Fibroblast of lung (primary cell): ENCODE measurements at places on chromosomes 5 and 9.

DNA sequence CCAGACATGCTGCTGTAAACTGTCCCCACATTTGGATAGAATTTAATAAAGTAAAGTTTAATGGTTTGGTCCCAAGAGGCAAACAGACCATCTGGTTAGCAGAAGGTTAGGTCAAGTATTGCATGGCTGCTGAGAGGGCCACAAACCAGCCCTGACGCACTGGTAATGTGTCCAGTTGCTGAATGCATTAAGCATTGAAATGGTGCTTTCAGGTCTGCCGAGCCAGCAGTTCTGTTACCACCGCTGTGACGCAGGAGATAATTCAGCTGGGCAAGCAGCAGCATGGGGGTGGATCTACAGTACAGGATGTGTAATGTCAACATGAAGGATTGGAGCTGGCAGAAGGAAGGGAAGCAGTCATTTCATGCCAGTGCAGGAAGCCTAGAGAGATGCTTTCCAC is 16.0 kb downstream of the ZNF462 start:
- peak; percentile 98 for DNase-seq

GRCh38 chr5:14547666-14548065 is 33.9 kb upstream of the OTULINL start:
- no peak for DNase-seq

- peak; percentile 82 for DNase-seq
Measured at GRCh38 chr9:134413890-134414623, 87.8 kb downstream of the RXRA start.

DNA sequence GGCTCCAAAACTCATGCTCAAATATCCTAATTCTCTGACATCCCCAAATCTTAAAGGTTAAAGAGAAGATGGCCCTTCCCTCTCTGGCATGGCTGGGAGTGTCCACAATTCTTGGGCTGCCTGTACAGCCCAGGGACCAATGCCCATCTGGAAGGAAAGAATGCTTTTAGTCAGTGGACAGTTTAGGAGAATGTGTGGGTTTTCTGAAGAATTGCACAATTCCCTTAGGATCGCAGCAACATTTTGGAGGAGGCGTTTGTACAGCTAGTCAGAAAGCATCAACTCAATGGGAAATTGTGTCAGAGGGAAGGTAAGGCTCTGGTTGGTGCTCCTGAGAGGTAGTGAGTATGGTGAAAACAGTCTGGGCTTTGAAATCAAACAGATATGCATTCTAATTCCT is 15.0 kb downstream of the FAM193B start:
- DNase-seq: peak; percentile 81

GRCh38 chr5:113378514-113378913 is 56.3 kb downstream of the TSSK1B start:
- no peak for DNase-seq

GRCh38 chr5:123035918-123036390 is 571 bp downstream of the PPIC start:
- DNase-seq: peak; percentile 56

- DNase-seq: no peak
Measured at GRCh38 chr9:133958756-133959155, 33.4 kb downstream of the VAV2 start.

GRCh38 chr5:31133488-31133887 is 60.0 kb upstream of the CDH6 start:
- no peak for DNase-seq

GRCh38 chr9:78932849-78933627 is 636.1 kb downstream of the PSAT1 start:
- DNase-seq: peak; percentile 84

- no peak for DNase-seq
Measured at GRCh38 chr9:36082931-36083330, 46.2 kb downstream of the RECK start.

DNA sequence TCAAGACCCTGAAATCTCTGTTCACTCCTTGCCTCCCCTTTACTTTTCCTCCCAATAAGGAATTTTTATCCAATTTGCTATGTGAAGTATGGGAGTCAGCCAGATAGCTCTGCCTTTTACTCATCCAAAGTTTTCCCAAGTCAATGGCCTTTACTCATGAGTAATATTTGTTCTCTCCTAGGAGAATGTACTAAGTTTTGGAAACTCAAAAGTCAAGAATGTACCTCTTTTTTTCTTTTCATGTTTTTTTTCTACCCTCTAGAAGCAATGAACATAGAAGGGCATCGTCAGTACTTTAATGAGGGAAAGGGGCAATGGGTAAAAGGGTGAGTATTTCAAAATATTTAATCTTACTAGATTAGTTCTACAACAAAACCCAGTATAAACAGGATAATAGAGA is 140.2 kb upstream of the SGCD start:
- peak; percentile 34 for DNase-seq

DNA sequence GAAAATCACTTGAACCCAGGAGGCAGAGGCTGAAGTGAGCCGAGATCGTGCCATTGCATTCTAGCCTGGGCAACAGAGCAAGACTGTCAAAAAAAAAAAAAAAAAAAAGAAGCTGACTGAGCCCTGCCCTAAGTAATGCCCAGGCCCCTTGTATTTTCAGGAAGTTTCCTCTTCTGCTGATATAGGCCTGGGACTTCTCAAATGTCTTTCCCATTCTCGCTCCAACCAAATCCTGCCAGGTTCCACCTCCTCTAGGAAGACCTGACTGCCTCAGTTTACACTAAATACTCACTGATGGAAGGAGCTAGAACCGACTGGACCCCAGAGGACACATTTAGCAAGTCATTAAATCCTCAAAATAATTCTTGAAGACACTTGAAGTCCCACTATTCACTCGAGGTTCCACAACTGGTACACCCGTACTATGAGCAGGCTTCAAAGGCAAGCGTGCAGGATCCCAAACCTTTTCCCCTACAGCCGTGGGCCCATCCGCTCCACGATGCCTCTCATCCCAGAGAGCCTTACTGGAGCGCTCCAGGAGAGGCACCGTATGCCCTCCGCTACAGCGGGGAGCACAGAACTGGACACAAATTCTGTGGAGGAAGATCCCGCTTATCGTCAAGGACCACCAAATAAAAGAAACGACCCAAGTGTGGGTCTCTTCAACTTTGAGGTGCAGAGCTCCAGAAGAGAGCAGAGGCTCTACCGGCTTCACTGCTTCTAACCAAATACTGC is 676 bp downstream of the NOL6 start:
- no peak for DNase-seq

DNA sequence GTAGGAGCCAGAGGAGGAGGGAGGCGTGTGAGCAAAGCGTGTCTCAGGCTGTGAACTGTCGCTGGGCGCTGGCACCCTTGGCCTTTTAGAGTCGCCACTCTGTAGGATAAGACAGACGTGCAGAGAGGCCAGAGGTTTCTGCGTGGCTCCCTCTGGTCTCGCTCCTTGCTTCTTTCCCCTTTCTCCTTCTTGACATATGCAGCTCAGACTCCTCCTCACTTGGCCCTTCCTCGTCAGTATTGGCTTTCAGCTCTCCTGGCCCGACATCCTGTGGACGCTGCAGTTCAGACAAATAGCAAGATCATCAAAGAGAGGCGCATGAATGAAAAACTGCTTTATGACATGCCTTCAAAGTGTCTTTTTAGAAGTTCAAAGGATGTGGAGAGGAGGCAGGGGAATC is 116.8 kb upstream of the SPRY4 start:
- no peak for DNase-seq

DNA sequence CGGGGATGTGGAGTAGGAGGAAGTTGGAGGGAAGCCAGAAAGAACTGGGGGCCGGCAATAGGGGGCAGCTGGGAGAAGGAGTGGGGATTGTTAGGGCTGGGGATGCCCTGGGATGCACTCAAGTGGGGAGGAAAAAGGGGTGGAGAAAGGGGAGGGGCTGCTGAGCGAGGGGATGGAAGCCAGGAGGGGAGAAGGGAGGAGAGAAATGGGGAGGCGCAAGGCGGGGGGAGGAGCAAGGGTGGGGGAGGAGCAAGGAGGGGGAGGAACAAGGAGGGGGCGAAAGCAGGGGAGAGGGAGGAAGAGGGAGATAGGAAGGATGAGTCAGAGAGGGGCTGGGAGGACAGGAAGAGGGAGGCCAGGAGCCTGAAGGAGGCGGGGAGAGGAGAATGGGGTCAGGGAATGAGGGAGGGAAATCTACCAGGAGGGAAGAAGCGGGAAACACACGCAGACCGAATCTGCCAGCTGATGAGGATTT is 1.6 kb downstream of the IRX4 start:
- no peak for DNase-seq

GRCh38 chr5:173864126-173865050 is 23.8 kb upstream of the CPEB4 start:
- no peak for DNase-seq

DNA sequence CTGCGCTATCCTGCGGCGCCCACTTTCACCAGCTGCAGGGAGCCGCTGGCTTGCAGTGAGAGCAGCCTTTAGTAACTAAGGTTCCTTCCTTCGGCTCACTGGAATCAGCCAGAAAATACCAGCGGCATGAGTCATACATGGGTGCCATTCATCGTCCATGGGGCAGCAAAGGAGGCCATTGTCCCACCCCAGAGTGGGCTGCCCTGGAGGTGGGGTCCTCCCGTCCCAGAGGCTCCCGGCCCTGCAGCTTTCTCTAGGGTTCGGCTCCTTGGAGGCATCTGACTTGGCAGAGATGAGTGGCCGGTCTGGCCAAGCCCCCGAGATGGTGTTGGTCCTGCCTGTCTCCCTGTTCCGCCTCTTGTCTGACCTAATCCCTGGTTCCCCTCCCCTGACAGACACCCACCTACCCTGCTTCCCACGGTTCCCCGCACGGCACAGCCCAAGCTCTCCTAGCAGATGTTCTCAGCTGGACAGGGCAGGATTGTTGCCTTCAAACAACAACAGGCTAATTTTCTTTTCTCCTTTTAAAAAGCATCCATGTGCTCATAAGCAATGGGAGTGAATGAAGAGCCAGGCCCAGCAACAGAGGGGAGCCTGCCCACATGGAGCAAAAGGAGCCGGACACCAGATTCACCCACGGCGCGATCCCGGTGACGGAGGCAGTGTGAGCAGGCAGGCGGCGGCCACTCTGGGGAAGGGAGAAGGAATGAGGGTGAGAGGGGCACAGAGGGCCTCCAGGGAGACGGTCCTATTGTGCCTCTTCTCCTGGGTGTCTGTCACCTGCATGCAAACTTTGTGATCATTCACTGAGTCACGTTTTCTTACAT is 97.0 kb upstream of the COL5A1 start:
- peak; percentile 76 for DNase-seq

DNA sequence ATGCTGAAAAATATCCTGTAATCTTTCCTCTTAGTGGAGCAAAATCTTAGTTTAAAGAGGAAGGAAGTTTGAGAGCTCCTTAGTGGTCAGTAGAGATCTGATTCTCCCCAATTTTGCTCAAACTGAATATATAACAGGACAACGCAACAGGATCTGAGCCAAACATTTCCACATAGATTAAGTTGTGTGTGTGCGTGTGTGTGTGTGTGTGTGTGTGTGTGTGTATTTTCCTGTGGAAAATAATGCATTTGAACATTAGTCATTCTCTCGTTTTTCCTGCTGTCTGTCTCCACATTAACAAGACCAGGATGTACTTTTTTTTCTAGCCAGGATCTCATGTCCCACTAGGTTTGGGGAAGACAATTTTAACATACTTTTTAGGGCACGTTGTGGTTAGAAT is 312.1 kb upstream of the CDH18 start:
- DNase-seq: no peak

- DNase-seq: no peak
Measured at GRCh38 chr5:175872287-175873087, 1.1 kb downstream of the CPLX2 start.

- DNase-seq: peak; percentile 17
Measured at GRCh38 chr9:87684627-87685219, 41.2 kb upstream of the CTSL start.

- DNase-seq: no peak
Measured at GRCh38 chr9:38347946-38348345, 44.6 kb upstream of the ALDH1B1 start.

GRCh38 chr9:38141746-38142591 is 72.9 kb upstream of the SHB start:
- peak; percentile 92 for DNase-seq

DNA sequence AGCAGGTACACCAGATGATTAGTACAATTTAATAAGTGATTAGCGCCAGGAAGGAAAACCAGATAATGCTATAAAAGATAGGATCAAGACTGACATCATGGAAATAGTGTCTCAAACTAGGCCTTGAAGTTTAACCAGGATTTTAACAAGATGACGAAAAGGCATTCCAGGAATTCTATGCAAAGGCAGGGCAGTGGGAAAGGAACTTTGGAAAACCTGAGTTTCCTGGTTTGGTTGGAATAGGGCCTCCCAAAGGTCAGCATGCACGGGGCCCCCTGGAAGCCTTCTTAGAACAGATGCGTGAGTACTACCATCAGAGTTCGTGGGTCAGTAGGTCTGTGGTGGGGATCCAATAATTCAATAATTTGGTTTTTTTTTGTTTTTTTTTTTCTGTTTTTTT is 935.2 kb upstream of the DMAC1 start:
- no peak for DNase-seq

DNA sequence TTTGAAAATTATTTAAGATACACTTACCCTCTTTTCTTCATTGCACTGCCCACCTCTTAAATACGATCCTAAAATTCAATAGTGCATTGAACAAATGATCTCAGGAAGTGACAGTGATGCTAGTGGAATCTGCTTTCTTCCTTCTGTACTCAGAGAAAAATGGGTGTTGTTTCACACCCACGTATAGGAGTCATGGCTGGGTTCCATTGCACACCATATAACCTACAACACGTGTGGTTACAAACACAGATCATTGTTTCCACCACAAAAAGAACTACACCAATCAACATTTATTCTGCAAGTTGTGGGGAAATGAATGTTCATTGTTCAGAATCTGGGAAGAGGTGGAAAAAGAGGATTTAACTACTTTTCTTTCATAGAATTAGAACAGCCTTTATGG is 275.9 kb downstream of the MAN2A1 start:
- DNase-seq: no peak

GRCh38 chr9:7103367-7103766 is 345.6 kb downstream of the KDM4C start:
- DNase-seq: no peak

GRCh38 chr9:123686131-123686828 is 243.6 kb downstream of the DENND1A start:
- peak; percentile 31 for DNase-seq

GRCh38 chr9:30935730-30936129 is 1448.7 kb upstream of the ACO1 start:
- no peak for DNase-seq

- no peak for DNase-seq
Measured at GRCh38 chr9:37927601-37928551, 23.9 kb upstream of the SLC25A51 start.
